ENCODE measurements at places on chromosomes 4 and X.

DNA sequence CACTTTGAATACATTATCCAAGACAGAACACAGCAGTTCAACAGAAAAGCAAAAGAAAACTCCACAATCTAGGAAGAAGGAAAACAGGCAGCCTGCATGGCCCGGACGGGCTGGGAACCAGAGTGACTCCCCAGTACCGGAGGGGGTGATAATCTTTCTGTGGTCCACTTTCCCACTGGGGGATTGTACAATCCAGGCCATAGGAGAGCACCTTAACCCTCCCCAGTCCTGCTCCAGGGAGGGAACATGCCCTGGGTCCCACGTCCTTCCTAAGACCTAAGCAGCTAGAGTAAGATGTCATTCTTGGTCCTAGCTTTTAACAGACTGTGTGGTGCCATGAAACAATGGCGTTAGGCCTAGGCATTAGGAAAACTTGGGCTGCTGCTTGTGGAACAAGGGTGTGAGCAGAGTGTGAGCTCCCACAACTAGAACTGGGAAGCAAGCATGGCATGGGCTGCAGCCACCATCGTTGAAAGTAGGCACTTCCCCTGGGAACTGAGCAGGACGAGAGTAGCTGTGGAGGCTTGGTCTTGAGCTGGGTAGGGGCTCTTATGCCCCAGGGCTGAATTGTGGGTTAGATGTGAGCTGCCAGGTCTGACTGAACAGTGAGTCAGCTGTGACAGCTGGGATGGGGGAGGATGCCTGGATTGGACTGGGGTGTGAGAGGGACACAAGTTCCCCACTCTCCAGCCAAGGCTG, 42.4 kb downstream of the NAT8L start:
- H3K36me3 ChIP-seq = no peaks in the 10 kb centered on the region
- H3K27ac ChIP-seq = no peak overlapping the region
- peaks cover 87% of the 10 kb centered on the region for H3K27me3 ChIP-seq
- no peaks in the 10 kb centered on the region for H3K4me1 ChIP-seq
- DNase-seq = no peak
- no peak overlapping the region for H3K4me3 ChIP-seq

GRCh38 chrX:107298276-107298675, 91.9 kb downstream of the DNAAF6 start:
- no peak overlapping the region for H3K27ac ChIP-seq
- H3K27me3 ChIP-seq = no peaks in the 10 kb centered on the region
- H3K4me1 ChIP-seq = no peaks in the 10 kb centered on the region
- H3K4me3 ChIP-seq = no peak overlapping the region
- no peak for DNase-seq

DNA sequence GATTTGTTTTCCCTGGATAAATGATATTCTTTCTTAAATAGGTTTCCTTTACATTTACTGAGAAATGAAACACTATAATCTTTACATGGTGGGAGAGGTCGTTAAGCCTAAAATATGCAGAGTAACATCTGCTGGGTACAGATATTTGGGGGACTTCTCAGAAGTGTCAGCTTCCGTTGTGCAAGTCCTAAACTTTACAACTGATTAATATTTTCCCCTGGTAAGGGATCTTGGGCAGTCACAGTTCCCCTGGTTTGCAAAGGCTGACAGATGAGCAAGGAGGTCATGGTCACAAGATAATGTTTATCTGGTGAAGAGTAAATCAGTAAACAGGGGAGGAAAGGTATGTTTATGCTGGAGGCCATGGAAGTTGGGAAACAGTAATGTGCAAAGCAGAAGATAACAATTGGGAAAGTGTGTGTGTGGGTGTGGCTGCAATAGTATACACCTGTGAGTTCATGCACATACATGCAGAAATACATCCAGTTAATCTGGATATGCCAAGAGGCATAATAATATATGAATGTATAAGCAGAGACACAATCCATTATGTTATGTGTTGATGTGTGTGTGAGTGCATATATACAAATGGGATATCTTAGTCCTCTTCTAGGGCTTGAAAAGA, 508.2 kb upstream of the FAM241A start:
- H3K36me3 ChIP-seq = no peaks in the 10 kb centered on the region
- no peaks in the 10 kb centered on the region for H3K4me1 ChIP-seq
- DNase-seq = no peak
- H3K27me3 ChIP-seq = peaks cover 2% of the 10 kb centered on the region
- H3K4me3 ChIP-seq = no peak overlapping the region

DNA sequence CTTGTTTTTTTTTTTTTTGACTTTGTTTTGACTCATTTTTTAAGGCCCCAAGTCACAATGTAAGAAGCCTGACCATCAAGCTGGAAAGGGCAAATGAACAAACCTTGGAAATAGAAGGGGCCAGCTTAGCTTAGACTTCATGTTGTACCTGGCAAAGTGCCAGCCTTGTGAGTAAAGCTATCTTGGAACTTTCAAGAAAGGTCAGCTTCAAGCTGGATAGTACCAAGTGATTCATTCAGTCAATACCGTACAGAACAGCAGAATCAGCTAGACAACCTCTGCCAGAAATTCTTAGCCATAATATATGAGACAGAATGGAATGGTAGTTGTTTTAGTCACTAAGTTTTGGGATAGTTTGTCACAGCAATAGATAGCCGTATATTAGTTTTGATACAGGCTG, 1492.2 kb upstream of the TENM3 start:
- no peaks in the 10 kb centered on the region for H3K27me3 ChIP-seq
- no peak overlapping the region for H3K4me3 ChIP-seq
- H3K4me1 ChIP-seq = no peaks in the 10 kb centered on the region
- no peak for DNase-seq

- no peak for DNase-seq
- no peaks in the 10 kb centered on the region for H3K4me1 ChIP-seq
- H3K27ac ChIP-seq = no peak overlapping the region
- no peak overlapping the region for H3K4me3 ChIP-seq
- H3K27me3 ChIP-seq = no peaks in the 10 kb centered on the region
Observed at GRCh38 chr4:148926276-148927260, 484.4 kb upstream of the NR3C2 start.

GRCh38 chr4:74016068-74016467, 17.6 kb upstream of the CXCL5 start:
- no peak overlapping the region for H3K27ac ChIP-seq
- no peaks in the 10 kb centered on the region for H3K36me3 ChIP-seq
- H3K4me3 ChIP-seq = no peak overlapping the region
- no peaks in the 10 kb centered on the region for H3K27me3 ChIP-seq
- peak; percentile 50 for DNase-seq

GRCh38 chr4:186666750-186667149, 56.9 kb downstream of the FAT1 start:
- no peak overlapping the region for H3K27ac ChIP-seq
- no peaks in the 10 kb centered on the region for H3K4me1 ChIP-seq
- H3K4me3 ChIP-seq = no peak overlapping the region
- no peak for DNase-seq
- no peaks in the 10 kb centered on the region for H3K36me3 ChIP-seq

DNA sequence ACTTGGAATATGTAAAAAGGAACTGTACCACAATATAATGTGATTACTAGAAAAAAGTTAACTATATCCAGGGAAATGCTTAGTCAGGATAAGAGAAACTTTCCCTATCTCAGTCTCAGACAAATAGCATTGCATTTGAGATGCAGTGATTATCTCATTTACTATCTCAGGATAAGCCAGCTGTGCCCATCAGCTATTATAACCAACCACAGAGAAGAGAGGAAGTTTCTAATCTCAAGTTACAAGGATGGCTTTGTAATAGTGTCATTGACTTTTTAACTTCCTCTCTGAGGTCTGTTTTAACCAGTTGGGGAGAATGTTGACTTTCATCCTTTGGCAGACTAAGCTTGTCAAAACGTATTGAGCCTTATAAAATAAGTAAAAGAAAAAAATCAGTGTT, 56.5 kb downstream of the SNX25 start:
- H3K4me3 ChIP-seq = no peak overlapping the region
- peaks cover 7% of the 10 kb centered on the region for H3K27me3 ChIP-seq
- DNase-seq = no peak
- H3K4me1 ChIP-seq = no peaks in the 10 kb centered on the region
- no peak overlapping the region for H3K27ac ChIP-seq
- no peaks in the 10 kb centered on the region for H3K36me3 ChIP-seq

GRCh38 chr4:140684314-140684713, 71.9 kb downstream of the TBC1D9 start:
- H3K4me1 ChIP-seq = no peaks in the 10 kb centered on the region
- H3K27ac ChIP-seq = no peak overlapping the region
- H3K4me3 ChIP-seq = no peak overlapping the region
- peaks cover 10% of the 10 kb centered on the region for H3K36me3 ChIP-seq
- DNase-seq = no peak

Measured in CD14-positive monocyte (primary cell).